Fibroblast of skin of right quadriceps (primary cell): ENCODE measurements at places on chromosomes 5 and 9.
A peak's percentile ranks its signal among the peaks of the same experiment; 100 is the strongest.

DNA sequence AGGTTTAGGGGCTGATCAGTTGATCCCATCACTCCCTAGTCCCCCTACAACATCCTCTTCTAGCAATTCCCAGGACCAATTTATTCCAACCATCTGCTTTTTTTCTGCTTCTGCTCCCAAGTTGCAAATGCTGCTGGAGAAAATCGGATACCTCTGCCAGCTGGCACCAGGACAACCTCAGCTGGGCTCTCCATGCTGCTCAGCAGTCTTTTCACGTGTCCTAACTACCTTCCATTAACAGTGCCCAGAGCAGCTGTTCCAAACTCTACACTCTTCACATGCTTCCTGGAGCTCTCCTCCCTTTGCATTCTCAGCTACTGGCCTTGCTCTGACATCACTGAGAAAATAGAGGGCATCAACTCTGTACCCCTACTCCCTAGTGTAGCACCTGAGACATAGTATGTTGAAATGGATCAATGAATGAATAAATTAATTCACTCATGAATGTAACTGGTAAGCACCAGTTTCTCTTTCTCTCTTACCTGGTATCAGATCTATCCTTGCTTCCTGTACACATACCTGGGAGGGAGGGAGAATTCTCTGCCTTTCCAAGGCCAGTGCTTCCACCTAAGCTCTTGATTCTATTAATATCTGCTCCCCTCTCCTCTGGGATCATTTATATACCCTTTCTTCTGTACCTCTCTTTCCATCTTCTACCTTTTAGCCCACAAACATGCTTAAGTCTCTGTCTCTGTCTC is 191.0 kb downstream of the RAB3C start:
- no peak for DNase-seq

DNA sequence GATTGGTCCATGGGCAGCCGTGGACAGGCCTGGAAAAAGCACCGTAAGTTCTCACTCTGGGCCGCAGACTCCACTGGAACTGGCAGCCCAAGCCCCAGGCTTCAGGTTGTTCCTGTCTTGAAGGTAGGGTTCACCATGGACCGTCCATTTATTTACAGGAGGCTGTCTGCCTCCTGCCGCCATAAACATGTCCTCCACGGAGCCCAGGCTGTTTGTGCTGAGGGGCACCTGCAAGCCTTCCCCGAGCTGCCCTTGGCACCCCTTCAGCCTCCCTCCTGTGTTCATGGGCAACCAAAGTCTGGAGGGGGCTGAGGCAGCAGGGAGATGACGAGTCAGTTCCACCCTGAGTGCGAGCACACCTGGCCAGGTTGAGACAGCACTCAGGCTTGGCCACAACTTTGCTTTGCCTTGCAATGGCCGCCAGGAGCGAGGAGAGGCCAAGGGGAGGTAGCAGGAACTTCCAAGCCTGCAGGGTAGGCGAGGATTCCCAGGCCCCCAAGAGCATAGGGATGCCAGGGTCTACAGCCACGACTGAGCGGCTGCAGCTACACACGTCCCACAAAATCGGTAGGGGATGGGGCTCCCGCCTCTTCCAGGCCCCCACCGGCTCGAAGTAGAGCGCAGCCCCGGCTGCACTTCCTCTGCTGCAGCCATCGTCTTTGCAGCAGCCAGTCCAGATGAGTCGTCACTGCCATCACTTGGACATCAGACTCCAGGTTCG is 1625.6 kb upstream of the ACO1 start:
- DNase-seq = no peak

GRCh38 chr5:126851501-126852011 is 74.6 kb downstream of the LMNB1 start:
- DNase-seq = no peak

- no peak for DNase-seq
Measured at GRCh38 chr9:86942281-86943200, 4.8 kb downstream of the GAS1 start.

DNA sequence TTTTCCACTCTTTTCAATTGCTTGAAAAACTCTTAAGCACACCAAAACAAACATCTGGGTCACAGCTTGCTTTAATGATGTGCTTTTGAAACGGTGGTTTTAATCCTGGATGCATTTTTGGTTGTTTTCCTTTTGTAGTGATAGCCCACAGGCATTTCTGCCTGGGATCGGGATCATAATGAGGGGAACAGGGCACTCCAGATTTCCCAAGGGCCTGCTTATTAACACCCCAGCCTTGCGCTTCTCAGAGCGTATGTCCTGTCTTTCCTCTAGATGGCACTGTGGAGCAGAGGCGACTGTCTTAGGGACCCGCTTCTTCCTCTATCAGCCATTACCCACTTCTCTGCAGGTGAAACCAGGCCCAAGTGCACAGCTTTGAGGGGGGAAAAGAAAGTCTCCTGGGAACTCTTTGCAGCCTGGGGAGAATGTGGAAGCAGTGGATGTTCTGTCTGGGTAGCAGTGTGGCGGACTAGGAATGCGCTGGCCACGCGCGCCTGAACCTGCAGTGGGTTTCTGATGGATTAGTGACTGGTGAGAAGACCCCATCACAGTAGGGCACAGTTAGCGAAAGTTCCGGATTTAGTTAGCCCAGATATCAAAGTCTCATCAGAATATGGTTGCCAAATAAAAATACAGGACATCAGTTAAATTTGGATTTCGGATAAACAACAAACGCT is 190.1 kb downstream of the GNA14 start:
- peak; percentile 68 for DNase-seq

GRCh38 chr9:126451316-126451885 is 124.8 kb downstream of the MVB12B start:
- DNase-seq = no peak

DNA sequence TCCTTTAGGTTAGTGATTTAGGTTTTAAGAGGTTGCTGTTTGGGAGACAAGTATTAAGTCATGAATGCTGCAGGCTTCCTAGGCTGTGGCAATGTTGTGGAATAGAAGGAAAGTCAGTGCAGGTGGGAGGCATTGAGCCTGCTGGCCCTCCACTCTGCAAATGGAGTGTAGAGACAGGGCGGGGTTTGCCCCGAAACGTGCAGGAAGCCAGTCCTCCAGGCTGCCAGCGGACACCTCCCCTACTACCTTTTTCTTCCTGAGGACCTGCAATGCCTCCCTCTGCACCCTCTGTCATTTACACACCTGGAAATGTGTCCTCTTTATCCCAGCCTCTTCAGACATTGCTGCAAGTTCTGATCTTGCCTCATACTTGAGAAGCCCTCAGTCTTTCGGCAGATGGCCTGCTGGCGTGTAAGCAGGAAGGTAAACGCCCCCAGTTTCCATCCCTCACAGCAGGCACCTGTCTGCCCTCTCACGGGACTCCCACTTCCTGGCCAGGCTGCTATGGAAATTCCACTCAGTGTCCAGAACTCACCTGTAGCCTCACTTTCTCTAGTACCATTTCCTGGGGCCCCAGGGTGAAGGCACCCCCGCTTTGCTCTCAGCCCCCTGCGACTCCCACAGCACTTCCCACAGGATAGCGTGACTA is 81.6 kb upstream of the BOD1 start:
- no peak for DNase-seq

- DNase-seq = no peak
Measured at GRCh38 chr5:73365990-73366667, 82.4 kb downstream of the FOXD1 start.

DNA sequence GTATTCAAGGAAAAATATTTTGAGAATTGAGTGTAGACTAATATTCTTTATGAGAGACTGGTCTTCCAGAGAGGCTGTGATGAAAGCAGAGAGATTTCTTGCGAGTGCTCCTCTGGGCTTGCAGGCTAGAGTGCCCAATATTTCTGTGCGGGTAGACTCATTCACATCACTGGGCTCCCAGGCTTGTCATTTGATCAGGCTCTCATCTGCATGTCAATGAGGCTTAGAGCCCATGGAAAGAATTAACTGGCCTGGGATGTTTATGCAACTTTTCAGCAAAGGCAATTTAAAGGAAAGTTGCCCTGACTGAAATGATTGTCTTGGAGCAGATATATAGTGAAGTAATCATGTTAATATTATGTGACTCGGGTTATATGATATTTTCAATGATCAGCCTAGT is 42.3 kb downstream of the SNCAIP start:
- no peak for DNase-seq

- peak; percentile 63 for DNase-seq
Measured at GRCh38 chr5:6576861-6577501, 55.9 kb downstream of the NSUN2 start.

- DNase-seq = no peak
Measured at GRCh38 chr5:62450259-62450658, 37.7 kb downstream of the IPO11 start.

DNA sequence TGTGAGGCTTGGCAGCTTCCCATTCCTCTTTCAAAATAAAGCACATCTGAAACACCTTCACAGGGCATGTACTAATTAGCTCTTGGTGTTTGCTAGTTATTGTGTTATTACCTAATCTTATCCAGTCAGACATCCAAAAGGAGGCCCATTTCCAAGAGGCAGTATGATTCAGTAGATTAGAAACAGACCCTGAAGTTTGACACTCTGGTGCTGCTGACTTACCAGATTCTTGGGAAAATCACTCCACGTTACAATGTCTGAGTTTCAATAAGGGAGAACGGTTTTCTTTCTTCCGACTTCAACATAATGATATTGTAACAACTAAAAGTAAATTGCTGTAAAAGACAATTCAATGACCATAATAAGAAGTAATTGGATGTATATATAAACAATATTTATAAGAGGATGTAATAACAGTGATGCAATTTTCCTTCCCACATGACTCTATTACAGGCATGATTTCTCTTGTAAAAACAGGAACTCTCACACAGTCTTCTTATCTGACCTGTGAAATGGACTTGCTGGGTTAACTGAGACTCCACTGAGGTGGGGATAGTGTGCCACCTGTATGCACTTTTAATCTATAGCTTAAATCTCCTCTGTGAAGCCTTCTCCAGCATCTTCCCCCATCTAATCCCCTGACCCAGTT is 181.3 kb upstream of the ELL2 start:
- peak; percentile 86 for DNase-seq

GRCh38 chr9:21576331-21577189 is 94.4 kb upstream of the IFNE start:
- DNase-seq = peak; percentile 95

GRCh38 chr9:122215663-122216062 is 13.1 kb downstream of the LHX6 start:
- no peak for DNase-seq

- peak; percentile 93 for DNase-seq
Measured at GRCh38 chr5:113034182-113034773, 57.7 kb downstream of the DCP2 start.

- DNase-seq = no peak
Measured at GRCh38 chr9:79396168-79396567, 175.6 kb upstream of the TLE4 start.

- DNase-seq = no peak
Measured at GRCh38 chr5:68465133-68465532, 249.6 kb downstream of the PIK3R1 start.

DNA sequence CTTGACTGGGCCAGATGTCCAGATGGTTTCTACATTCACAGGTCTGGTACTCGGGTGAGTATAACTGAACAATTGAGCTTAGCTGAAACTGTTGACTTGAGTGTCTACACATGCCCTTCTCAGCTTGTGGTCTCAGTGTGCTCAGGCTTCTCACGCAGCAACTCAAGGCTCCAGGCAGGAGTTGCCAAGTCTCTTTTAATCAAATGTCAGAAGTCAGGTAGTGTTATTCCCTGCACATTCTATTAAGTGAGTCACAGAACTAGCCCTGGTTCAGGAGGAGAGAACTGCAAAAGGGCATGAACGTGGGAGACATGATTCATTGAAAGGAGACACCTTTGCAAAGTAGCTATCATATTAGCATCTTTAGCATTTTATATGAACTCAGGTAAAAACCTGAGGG is 199.3 kb upstream of the ACTBL2 start:
- DNase-seq = no peak

DNA sequence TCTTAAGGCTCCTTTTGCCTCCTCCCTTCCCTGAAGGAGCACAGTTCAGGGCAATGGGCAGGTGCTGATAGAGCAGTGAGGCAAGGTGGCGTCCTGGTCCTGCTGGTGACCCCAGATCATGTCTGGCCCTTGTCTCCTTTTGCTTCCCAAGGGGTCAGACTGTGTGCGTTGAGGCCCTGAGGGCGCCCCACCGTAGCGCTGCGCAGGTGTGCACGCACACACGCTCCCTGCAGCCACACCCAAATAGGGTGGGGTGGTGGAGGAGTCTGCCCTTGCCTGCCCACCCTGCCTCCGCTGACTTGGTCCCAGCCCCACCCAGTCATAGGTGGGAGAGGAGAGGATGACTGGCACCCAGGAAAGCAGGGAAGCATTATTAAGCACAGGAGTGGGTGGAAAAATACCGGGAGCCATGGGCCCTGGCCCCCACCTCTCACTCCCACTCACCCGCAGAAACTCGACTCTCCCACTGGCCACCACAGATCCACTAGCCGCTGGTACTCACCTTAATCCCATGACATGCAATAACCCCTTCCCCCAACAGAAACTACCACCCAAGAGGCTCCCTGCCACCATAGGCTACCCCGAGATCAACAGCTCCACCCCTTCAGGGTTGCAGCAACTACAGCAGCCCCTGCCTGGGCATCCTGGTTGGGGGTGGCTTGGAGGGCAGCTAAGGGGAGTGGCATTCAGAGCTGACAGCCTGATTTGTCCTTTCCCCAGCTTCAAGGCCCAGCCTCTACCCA is 16.7 kb downstream of the PDLIM4 start:
- no peak for DNase-seq

GRCh38 chr5:75890546-75890945 is 173.3 kb upstream of the POC5 start:
- no peak for DNase-seq

GRCh38 chr9:89496645-89497256 is 1.2 kb downstream of the SEMA4D start:
- no peak for DNase-seq

- DNase-seq = no peak
Measured at GRCh38 chr5:5025774-5026408, 114.2 kb upstream of the ADAMTS16 start.

DNA sequence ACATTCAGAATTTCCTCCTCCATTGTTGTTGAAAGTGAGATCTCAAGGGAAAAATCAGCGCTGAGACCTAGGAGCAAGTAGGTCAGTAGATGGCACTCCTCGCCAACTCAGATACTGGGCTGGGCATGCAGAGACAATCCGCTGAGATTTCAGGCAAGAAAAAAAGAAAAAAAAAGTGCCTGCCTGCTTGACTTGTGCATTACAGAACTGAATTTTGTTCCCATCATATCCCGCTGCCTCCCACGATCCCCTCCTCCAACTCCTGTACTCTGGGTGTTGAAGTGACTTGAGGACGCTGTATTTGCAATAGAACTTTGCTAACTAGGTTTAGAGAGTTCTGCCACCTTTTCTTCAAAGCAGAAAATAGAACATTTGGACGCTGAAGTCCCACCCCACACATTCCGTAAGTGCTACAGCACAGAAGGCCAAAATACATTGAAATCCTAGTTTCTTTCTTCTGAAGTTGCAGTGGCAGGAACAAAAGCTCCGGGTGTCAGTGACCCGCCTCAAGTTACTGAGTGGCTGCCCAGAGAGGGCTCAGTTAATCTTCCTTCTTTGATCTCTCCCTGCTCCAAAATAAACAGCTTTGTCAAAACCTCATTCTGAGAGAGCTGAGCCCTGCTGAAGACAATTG is 265.8 kb downstream of the MLLT3 start:
- DNase-seq = peak; percentile 85

- DNase-seq = no peak
Measured at GRCh38 chr9:128002959-128003358, 22.2 kb upstream of the EEIG1 start.

- no peak for DNase-seq
Measured at GRCh38 chr5:32387841-32388240, 56.7 kb downstream of the ZFR start.

- peak; percentile 17 for DNase-seq
Measured at GRCh38 chr5:180718810-180719453, 20.9 kb downstream of the OR2Y1 start.
